NCI-H1417 treated with DMSO at 0.1 percent for 48 hours (cell line): ENCODE measurements at places on chromosomes 11 and 22.
A peak's percentile ranks its signal among the peaks of the same experiment; 100 is the strongest.

- no peak for DNase-seq
Measured at GRCh38 chr11:62575837-62576236, 2.1 kb upstream of the EEF1G start.

- peak; percentile 13 for DNase-seq
Measured at GRCh38 chr11:71420455-71421241, 27.5 kb downstream of the DHCR7 start.

GRCh38 chr22:27724709-27725108, 76.8 kb downstream of the MN1 start:
- no peak for DNase-seq

DNA sequence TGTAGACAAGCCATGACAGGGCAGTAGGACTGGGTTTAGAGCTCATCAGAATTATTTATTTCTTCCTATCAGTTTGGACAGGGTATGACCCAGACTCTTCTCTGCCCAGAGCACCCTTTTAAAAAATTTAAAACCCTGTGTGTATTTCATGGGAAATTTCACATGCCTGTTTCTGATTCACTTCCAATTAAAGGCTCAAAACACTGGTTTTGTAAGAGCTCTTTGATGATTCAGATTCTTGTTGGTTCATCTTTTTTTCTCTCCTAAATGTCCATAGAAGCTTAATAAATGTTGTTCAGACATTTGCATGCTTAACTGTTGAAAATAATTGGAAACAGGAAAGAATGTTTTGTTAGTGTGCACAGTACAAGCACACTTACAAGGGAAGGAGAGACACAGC, 13.8 kb downstream of the FLI1 start:
- no peak for DNase-seq
